Upper lobe of left lung (tissue), 6 donors: ENCODE measurements at places on chromosomes 4 and X.

- DNase-seq: no peak
Measured at GRCh38 chrX:51334276-51334675, 1.7 kb downstream of the NUDT10 start.

GRCh38 chrX:134146493-134146892 lies 90.5 kb upstream of the CCDC160 start:
- DNase-seq: no peak

DNA sequence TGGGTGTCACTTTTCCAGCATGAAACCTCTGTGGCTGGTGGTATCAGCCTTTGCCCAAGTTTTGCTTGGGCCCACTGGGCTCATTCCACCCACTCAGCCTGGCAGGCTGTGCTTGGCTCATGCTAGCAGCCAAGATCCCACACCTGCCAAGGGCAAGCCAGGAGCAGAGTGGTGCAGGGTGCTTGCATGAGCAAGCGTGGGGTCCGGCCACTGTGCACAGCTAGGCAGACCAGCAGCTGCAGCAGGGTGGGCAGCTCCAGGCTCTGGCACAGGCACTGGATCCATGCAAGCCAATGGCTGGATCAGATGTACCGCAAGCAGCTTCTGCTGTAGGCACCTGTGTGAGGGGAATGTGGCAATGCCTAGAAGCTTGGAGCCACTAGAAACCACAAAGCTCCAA lies 253.9 kb downstream of the SPOCK3 start:
- peak; percentile 35 for DNase-seq

DNA sequence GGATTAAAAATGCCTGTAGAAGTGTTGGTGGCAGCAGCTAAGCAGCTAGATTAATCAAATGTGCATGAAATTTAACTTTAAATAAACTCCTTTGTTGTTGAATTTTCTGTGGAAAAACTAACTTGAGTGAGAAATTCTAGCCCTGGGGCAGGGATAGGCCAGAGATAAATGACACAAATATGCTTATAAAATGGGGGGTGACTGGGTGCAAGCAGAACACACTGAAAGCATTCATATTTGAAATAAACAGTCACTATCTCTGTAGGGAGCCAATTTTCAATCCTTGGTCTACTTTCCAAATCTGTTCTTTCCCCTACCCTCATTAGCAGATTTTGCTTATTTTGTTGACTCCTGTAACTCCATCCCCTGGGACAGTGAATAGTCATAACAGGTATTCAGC lies 47.9 kb downstream of the RBPJ start:
- no peak for DNase-seq

- DNase-seq: no peak
Measured at GRCh38 chr4:188409851-188410250, 270.6 kb downstream of the TRIML1 start.

- DNase-seq: peak; percentile 32
Measured at GRCh38 chr4:186826846-186827533, 103.3 kb upstream of the FAT1 start.
